Activated CD4-positive, alpha-beta T cell treated with anti-CD3 and anti-CD28 coated beads, Interleukin-2, Interleukin-6, amounts not matched to agents 100 ng/mL and 50 ng/mL, durations not matched to agents 16 hours and 8 hours (primary cell): ENCODE measurements at places on chromosomes 7 and 10.

DNA sequence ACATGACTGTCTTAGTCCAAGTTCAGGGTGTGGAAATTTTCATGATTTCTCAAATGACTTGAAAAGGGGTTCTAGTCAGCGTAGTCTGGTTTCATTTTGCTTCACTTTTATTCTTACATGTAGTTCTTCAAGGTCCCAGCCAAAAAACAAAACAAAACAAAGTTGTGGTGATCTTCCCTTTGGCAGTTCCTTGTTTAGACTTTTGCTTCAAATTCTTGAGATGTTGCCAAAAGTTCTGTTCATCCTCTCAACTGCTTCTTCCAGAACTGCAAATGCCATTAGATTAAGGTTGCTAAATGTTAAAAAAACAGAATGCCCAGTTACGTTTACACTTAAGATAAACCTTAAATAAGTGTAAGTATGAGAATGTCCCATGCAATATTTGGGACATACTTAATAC, 370.8 kb upstream of the LRRTM3 start:
- no peak for DNase-seq

DNA sequence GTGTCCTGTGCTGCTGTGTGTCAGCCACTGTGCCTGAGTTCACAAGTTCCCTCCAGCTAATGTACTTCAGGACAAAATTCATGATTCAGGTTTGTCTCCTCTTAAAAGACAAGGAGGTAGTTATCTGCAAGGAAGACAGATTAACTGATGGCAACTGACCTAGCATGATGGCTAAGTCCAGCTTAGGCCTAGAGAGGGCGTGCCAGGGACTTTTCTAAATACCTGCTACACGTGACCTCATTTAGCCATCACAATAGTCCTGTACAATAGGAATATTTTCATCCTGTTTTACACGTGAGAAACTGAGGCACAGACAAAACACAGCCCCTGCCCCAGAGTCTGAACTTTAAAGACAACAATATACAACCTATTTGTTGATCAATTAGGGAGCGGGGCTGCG, 275.7 kb downstream of the XPNPEP1 start:
- DNase-seq, result no peak

DNA sequence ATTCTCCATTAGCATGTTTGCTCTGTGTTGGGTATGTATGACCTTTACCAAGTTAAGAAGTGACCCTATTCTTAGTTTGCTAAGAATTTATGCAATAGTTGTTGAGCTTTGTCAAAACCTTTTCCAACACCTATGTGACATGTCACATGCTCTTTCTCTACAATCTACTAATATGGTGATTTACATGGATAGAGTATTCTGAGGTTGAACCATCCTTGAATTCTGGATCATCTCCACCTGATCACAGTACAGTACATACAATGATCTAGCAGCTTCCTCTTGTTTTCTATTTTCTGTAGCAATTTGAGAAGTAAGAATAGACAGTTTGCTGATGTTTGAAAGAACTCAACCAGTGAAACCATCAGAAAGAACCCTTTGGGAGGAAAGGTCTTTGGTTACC, 101.2 kb upstream of the PDGFA start:
- no peak for DNase-seq

DNA sequence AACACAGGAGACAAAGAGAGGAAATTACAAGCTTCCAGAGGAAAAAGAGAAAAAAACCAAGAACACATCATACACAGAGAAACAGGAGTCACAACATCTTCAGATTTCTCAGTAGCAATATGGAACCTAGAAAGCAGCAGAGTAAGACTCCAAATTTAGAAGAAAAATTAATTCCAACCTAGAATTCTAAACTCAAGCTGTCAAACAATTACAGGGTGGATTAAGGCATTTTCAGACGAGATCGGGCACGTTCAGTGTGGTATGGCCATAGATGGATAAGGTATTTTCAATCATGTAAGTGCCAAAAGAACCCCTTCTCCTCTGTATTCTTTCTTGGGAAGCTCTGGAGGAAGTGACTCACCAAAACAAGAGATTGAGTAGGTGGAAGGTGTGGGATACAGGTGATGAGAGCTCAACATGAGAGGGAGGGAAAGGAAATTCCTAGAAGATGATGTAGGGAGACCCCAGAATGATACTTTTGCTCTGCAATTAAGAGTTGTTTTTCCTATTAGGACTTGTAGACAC, 51.6 kb downstream of the FAM204A start:
- DNase-seq, result no peak

DNA sequence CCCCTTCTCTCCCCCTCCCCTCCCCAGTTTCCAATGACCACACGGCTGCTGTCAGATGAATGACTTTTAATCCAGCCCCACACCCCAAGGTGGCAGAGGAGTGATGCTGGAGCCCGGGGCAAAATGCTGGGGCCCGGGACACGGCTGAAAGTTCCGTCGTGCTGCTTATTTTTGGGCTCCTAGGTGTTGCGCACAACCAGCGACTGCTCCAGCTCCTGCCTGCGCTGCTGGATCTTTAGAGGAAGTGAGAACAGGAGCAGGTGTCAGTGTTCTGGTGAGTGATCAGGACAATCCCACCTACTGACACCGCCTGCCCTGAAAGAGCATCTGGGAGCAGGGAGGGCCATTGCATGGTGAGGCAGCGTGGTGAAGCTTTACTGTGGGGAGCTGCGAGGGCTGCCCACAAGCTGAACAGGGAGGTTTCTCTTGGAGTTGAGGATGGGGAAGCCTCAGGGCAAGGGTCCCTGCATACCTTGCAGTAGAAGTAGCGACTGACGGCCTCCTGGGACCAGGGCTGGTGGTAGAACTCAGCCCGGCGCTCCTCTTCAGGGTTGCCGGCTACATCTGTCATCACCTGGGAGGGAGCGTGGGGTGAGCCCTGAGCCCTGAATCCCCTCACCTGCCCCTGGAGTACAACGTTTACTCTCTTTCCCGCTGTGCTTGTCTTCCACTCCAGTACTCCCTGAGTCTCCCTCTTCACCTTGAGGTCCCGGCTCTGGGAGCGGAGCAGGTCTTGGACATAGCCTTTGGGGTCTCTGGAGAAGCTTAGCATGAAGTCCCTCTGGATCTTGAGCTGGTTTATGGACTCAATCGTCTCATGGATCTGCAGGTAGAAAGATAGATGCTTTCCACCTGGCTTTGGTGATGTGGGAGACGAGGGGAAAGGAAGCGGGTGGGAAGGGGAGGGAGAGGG, 6.9 kb downstream of the CHPF2 start:
- no peak for DNase-seq

DNA sequence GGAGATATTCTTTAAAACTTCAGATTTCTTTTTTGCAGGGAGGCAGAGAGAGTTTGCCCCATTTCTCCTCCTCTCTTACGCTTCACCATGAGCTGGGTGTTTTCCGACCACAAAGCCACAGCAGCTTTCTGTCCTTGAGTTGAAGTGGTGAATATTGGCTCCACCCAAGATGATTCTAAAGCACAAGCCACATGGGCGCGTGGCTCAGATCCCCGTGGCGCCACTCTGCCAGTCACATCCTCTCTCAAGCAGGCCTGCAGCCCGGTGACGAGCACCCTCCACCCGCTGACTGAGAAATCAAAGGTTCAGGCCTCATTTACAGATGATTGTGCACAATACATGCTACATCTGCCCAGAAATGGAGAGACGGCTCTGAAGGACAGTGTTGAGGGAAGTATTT, 27.6 kb upstream of the RNF32 start:
- peak; percentile 79 for DNase-seq

DNA sequence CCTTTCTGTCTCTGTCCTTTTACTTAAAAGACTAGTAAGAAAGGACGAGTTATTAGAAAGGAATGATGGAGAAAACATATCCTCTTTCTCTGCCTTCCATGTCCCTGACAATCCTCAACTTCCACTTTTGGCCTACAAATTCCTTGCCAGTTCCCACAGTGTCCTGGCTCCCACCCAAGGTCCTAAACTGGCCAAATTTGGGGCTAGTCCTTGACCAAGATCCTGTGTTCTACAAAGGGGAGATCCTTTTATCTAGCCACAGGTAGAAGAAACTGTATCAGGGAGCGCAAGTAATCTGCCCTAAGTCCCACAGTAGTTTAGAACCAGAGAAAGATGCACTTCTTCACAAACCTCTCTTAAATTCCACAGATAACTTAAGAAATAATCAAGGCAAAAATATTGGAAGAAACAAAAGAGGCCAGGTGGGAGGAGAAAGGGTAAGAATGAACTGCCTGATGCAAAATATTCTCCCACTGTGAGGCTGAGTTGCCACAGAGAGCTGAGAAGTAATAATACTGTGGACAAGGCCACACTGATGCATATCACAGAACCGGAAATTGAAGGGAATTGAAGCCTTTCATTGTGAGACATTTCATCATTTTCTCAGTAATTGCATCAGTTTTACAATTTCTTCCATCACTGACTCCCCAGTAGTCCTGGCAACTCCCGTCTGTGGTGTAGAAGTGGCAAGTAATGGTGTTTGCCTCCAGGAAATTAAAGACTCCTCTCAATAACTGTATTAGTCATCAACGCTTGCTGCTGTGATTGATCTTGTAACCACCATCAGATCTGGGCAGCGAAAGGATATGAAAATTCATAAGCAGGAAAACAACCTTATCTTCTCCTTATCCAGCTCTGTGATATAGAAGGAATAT, 47.2 kb downstream of the DNAJC12 start:
- DNase-seq, result peak; percentile 87
